ENCODE measurements at places on chromosomes 12 and 14.

- DNase-seq, result no peak
Observed at GRCh38 chr12:62847709-62848108, 87.2 kb downstream of the PPM1H start.

DNA sequence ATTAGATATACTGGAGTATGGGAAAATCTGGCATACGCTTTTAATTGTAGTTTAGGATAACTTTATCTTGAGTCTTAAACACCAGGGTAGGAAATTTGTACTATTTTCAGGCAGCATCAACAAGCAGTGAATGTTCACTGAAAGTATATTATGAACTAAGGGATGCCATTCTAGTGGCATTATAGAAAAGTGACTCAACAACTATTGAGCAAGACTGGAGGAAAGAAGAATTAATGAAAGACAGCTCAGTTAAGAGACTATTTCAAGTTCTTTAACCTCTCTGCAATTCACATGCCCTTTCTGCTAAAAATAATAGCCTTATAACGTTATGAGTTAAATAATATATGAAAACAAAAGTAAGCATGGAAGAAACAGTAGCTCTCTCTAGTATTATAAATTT lies 343.1 kb downstream of the FSCB start:
- no peak for DNase-seq

GRCh38 chr12:89523393-89523792 lies 1.2 kb downstream of the GALNT4 start:
- no peak for DNase-seq

GRCh38 chr14:77910506-77910905 lies 110.6 kb downstream of the ADCK1 start:
- no peak for DNase-seq

- DNase-seq, result no peak
Observed at GRCh38 chr12:115993737-115994136, 283.8 kb downstream of the MED13L start.

- DNase-seq, result no peak
Observed at GRCh38 chr12:127655691-127656090, 611.3 kb upstream of the TMEM132C start.

GRCh38 chr14:67557118-67557517 lies 24.0 kb downstream of the PLEKHH1 start:
- no peak for DNase-seq

GRCh38 chr12:6606331-6607131 lies 648 bp downstream of the CHD4 start:
- peak; percentile 29 for DNase-seq

- no peak for DNase-seq
Observed at GRCh38 chr14:64948612-64949210, 6.2 kb upstream of the GPX2 start.

DNA sequence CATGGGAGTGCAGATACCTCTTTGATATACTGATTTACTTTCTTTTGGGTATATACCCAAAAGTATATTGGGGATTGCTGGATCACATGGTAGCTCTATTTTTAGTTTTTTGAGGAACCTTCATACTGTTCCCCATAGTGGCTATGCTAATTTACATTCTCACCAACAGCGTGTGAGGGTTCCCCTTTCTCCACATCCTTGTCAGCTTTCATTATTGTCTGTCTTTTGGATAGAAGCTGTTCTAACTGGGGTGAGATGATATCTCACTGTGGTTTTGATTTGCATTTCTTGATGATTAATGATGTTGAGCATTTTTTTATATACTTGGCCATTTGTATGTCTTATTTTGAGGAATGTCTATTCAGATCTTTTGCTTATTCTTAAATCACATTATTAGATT lies 44.1 kb upstream of the JDP2 start:
- DNase-seq, result no peak

- peak; percentile 73 for DNase-seq
Observed at GRCh38 chr12:58920102-58920960, at the start of gene LRIG3. TSS of gene LRIG3 (minus strand) at chr12:58920504. CDS start at chr12:58920235, 269 bp downstream.
